ENCODE measurements at places on chromosomes 13 and 19.

GRCh38 chr13:50511877-50512341, 331.6 kb downstream of the DLEU7 start:
- no peak for DNase-seq

GRCh38 chr13:21063031-21063430, 1.6 kb upstream of the LATS2 start:
- no peak for DNase-seq

GRCh38 chr13:32426990-32427851, 709 bp downstream of the N4BP2L1 start:
- DNase-seq: no peak

GRCh38 chr19:6226444-6227155, 53.2 kb downstream of the MLLT1 start:
- no peak for DNase-seq

DNA sequence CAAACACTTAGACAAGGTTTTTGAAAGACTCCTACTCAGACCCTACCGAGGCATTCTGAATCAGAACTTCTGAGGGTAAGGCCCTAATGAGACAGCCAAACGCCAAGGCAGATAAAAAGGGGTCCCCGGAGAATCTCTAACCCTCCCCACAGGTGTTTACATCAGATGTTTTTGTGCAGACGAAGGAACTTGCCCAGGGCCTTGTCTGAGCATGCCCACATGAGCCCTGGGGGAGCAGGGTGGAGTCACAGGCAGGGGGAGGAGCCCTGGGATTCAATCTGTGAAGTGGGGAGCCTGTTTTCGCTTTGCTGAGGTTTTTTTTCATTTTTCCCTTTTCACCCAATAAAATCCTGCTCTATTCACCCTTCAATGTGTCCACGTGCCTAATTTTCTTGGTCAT, 61.6 kb upstream of the MED4 start:
- no peak for DNase-seq

- DNase-seq: no peak
These were observed 30.3 kb downstream of the ZNF823 start for GRCh38 chr19:11708457-11708856.

GRCh38 chr13:51747438-51748434, 56.2 kb downstream of the DHRS12 start:
- DNase-seq: no peak

- no peak for DNase-seq
These were observed 460.3 kb downstream of the TSHZ3 start for GRCh38 chr19:30888937-30889336.

DNA sequence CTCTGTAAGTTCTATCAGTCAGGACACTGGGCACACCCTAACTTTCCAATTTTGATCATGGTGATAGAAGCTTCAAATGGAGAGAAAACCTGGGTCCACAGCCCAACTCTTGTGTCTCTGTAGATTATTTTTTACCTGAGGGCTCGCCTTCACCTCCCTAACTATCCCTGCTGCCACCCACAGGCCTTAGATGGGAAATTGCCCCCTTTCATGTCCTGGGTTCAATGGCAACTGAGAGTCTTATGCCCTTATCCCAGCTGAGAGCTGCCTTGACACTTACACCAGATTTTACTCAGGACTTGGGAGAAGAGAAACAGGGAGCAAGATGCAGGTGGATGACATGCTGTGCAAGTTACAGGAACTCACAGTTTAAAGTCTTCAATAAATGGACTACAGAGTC, 81.7 kb downstream of the RAP2A start:
- DNase-seq: no peak

DNA sequence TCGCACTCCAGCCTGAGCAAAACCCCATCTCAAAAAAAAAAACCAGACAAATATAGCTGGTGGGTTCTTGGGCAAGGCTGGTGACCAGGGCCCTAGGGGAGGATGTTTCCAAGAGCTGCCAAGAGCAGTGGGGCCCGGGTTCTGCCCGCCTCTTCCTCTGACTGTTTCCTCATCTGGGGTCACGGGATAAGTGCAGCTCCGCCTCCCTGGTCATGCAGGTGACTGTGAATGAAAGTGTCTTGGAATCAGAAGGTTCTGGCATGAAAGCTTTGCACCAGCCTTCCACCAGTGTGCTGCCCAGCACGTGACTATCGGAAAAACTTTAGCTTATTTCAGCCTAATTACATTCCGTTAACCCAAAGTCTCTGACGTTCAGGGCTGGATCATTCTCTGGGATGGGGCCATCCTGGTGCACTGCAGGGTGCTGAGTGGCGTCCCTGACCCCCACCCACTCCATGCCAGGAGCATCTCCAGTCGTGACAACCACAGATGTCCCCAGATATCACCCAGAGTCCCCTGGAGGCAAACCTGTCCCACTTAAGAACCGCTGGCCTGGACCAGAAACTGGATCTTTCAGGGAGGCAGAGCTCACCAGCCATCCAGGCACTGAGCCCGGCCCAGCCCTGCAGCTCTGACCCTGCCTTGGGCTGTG, 85.6 kb downstream of the GNG7 start:
- no peak for DNase-seq

DNA sequence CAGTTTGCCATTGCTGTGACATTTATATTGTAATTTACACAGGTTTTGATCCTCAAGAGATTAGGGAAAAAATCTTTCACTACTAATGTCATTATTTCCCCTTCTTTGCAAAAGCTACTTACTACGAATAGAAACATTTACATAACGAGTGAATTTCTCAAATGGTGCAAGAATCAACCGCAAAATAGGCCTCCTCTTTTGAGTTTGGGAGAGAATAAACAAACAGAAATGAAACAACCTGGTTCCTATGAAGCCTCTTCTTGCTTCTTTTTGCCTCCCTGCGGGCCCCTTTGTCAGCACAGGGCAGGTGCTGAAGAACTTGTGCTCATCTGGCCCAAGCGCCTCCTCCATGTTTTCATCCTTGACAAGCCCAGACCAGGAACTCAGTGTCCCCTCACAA, 10.1 kb upstream of the GJA3 start:
- no peak for DNase-seq

DNA sequence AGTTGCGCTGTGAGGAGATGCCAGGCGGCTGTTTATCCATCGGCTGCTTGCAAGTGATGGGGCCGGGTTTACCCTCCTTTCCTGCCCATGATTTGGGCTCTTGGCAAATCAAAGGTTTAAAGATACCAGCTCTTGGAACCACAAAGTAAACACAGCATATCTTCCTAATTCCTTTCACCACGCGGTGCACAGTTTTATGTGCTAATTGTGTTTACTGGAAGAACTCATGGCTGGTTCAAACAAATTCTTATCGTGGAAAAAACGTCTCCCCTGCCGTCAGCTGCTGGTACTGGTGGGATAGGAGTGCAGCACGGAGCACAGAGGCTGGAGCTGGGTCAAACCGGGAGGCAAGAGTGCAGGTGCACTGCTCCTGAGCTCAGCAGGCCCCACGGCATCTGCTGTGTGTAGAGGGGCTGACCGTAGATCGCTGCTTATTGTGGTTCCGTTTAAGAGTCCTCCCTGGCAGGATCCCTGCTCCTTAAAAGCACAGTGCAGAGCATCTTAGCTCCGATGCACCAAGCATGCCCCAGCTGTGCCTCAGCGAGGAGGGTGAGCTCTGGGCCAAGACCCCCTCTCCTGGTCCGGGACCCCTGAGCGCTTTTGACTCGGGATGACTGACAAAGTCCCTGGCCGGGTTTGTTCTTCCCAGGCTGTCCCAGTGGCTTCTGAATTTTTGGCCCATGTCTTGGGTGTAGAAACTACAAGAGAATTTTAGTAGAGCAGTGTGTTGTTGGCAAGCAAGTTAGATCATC, 51.3 kb upstream of the GAS6 start:
- no peak for DNase-seq

DNA sequence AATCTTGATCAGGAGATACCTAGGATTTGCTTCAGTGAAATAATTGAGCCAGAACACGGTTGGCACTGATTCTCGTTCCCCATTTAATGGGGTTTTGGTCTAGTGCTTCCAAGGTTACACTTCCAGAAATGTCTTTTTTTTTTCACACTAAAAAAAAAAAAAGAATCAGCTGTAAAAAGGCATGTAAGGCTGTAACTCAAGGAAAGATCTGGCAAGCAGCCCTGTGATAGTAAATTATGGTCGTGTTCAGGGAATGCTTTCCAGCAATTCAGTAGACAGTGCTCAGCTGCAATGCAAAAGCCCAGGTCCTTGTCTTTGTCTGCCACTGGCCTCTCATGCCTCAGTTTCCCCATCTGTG, 27.2 kb upstream of the NDUFS7 start:
- DNase-seq: no peak
